Sciatic nerve (tissue), 2 donors: ENCODE measurements at places on chromosomes 6 and 20.

DNA sequence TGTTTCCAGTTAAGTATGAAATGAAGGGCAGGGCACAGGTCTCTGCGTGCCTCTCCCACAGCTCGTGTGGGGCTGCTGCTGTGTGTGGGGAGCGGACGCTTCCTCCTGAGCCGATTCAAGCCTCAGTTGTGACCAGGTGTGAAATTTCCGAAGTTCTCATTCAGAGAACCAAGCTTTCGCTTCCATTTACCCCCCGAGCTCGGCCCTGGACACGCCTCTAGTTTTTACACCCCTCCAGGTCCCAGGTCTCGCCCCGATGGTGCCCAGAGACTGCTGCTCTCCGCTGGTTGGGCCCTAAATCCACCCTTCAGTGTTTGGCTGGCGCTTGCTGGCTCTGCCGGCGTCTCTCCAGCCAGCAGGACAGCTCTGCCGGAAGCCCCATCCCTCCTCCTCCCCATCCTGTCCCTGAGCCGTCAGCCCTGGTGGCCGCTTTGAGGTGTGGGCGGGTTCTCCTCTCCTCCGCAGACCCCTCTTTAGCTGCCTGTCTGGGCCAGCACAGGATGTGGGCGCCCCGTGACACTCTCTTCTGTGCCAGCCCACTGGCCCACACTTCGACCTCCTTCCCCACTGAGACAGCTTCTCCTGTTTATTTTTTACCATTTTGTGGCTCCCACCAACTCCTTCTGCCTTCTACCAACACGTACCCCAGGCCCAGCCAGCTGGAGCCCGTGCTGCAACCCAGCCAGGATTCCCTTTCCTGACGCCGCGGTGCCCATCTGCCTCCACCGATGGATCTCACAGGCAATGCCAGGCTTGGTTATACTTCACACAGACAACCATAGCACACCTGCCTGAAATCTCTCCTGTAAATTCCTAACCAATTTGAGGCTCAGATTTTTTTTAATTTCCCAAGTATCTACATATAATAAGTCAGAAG lies 142.8 kb downstream of the DLL1 start:
- DNase-seq: no peak

GRCh38 chr20:60819511-60819910 lies 432.6 kb upstream of the CDH4 start:
- DNase-seq: no peak

DNA sequence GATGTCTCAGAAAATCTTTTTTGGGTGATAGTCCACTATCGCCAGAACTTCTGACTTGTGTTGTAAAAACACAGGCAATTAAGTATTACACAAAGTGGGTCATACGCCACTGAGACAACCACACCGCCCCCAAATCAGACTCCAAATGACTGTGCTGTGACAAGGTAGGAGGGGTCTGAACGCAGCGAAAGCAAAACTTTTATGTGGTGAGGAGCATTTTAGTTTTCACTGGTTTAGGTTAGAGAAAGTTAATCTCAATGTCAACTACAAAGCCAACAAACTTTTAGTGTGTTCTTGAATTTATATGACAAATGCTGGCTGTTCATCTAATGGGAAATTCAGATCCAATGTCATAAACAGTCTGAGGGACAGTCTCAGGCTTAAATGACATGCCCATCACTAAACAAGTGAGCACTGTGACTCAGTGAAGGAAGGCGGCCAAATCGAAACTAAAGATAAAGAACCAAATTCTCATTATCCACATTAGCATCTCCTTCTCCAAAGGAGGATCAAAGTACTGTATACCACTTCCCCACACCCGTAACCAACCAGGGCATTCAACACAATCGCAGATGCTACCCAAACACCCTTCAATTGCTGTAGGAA lies 186.7 kb downstream of the GJA10 start:
- DNase-seq: no peak

DNA sequence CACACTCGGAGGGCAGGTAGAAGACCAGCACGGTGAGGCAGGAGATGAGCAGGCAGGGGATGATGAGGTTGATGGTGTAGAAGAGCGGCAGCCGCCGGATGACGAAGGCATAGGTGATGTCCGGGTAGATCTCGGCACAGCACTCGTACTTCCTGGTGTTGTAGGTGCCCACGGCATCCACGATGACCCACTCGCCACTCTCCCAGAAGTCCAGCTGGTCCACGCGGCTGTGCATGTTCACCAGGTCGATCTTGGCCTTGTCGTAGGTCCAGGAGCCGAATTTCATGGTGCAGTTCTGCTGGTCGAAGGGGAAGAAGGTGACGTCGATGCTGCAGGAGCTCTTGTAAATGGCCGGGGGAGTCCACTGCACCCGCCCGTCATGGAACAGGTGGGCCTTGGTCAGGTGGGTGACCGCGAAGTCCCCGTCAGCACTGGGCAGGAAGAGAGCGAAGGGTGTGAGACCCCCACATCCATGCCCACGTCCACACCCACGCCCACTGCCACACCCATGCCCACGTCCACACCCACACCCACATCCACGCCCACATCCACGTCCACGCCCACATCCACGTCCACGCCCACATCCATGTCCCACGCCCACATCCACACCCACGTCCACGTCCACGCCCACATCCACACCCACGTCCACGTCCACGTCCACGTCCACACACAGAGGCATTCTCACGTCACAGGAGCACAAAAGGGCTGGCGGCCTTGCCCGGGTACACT lies 10.4 kb downstream of the CHRNA4 start:
- no peak for DNase-seq

DNA sequence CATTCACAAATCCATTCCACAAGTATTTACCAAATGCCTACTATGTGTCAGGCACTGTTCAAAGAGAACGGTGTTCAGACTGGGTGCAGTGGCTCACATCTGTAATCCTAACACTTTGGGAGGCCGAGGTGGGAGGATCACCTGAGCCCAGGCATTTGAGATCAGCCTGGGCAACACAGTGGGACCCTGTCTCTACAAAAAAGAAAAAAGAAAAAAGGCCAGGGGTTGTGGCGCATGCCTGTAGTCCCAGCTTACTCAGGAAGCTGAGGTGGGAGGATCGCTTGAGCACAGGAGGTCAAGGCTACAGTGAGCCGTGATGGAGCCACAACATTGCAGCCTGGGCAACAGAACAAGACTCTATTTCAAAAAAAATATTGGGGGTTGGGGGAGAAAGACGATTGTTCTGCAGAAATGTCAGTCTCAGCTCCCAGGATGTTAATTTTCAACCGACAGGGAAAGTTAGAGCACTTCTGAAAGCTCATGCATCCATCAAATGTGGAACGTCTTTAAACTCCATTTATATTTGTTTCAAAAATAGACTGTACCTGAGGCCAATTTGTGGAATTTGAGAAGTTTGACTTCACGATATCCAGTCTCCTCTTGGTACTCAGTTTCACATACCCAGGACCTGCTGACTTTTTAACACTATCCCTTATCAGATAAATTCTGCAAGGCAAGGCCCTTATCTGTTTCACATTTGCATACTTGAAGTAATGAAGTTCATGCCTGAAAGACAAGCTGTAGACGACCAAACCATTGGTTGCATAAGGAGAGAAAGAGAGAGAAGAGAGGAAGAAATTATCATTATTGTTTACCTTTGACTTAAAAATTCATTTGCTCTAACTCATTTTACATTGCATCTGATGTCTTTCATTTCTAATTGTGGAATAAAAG lies 14.8 kb upstream of the BTN3A2 start:
- no peak for DNase-seq

GRCh38 chr6:158589366-158589765 lies 29.5 kb downstream of the TMEM181 start:
- no peak for DNase-seq

GRCh38 chr20:4894409-4894808 lies 106.9 kb downstream of the SLC23A2 start:
- DNase-seq: no peak

- no peak for DNase-seq
These were observed 21.3 kb downstream of the TAF11 start for GRCh38 chr6:34866509-34866908.

GRCh38 chr20:59075934-59076508 lies 33.4 kb upstream of the PRELID3B start:
- no peak for DNase-seq

DNA sequence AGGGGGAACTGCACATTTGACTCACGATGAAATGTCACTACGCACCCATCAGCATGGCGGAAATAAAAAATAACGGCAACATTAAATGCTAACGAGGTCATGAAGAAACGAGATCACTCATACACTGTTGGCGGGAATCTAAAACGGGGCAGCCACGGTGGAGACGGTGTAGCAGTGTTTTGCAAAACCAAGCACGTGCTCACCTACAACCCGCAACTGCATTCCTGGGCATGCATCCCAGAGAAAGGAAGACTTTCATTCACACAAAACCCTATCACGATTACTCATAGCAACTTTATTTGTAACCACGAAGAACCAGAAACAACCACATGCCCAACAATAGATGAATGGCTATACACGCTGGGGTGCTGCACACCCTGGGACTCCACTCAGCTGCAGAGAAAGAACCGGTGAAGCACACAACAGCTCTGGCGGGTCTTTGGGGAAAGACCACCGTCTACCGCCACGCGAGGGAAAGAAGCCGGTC lies 77.0 kb downstream of the YTHDF1 start:
- no peak for DNase-seq

GRCh38 chr20:24770628-24771541 lies 178.2 kb upstream of the CST7 start:
- no peak for DNase-seq

- no peak for DNase-seq
These were observed 269.3 kb downstream of the ARHGAP18 start for GRCh38 chr6:129440691-129441090.
